Left hindlimb (tissue), 1 donor: ENCODE measurements at places on chromosomes 3 and 15.

- DNase-seq = no peak
These were observed 20.7 kb upstream of the SLC28A1 start for GRCh38 chr15:84863565-84864443.

DNA sequence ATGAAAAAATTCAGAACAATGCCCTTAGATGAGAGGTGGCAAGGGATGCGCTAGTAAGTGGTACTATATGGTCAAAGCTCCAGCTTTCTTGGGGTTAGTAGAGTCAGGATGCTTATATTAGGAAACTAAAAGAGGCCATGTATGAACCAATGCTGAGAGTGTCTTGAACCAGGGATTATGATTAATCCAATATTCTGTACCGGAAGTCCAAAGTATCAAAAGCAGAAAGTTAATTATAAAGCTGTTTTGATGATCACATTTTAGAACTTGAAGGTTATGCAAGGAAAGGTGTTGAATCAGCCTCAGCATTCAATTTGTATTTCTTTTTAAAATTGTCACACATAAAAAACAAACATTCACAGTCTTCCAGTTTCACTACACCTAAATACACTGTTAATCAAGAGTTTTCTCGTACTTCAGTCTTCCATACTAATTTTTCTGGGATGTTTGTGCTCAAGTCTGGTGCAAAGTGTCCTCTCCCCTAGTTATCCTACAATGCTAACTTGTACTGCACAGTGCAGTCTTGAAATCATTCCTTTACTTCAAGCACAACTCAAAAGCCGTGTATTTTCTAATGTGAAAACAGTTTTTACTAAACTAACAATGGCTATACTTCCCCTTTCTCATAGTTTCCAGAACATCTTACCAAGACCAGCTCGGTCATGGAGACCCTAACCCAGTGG lies 10.7 kb upstream of the FAH start:
- DNase-seq = no peak

DNA sequence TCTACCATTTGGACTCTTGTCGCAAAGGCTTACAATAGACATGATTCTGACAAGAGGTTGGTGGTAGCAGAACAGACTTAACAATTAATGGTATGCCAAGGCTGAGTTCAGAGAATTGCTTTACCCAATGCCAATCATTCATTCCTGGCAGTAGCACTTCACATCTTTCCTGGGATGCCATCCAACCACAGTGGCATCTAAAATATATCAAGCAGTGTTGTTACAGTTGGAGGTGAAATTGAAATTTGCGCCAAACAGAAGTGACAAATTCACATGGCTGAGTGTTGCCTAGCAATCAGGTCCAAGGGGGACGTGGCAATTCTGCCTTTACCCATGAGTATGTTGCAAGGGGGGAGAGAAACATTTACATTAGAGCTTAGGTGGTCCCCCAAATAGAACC lies 21.0 kb upstream of the DPH6 start:
- DNase-seq = no peak

GRCh38 chr3:46926871-46927717 lies 49.5 kb downstream of the CCDC12 start:
- peak; percentile 21 for DNase-seq

DNA sequence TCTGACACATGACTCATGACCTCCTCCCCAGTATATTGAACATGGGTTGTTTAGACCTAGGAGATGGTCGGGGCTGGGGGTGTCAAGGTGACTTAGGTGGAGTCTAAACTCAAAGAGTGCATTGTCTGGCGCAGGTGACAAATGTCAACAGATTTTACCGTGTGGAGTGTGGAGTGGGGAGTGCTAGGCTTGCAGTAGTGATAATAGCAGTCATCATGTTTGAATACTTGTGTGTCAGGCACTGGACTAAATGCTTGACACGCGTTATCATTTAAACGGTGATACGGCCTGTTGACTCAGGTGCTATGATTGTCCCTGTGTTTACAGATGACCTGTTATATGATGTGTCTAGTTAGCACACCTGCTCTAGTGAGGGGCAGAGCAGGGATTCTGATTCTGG lies 30.8 kb downstream of the MUC20 start:
- DNase-seq = no peak

DNA sequence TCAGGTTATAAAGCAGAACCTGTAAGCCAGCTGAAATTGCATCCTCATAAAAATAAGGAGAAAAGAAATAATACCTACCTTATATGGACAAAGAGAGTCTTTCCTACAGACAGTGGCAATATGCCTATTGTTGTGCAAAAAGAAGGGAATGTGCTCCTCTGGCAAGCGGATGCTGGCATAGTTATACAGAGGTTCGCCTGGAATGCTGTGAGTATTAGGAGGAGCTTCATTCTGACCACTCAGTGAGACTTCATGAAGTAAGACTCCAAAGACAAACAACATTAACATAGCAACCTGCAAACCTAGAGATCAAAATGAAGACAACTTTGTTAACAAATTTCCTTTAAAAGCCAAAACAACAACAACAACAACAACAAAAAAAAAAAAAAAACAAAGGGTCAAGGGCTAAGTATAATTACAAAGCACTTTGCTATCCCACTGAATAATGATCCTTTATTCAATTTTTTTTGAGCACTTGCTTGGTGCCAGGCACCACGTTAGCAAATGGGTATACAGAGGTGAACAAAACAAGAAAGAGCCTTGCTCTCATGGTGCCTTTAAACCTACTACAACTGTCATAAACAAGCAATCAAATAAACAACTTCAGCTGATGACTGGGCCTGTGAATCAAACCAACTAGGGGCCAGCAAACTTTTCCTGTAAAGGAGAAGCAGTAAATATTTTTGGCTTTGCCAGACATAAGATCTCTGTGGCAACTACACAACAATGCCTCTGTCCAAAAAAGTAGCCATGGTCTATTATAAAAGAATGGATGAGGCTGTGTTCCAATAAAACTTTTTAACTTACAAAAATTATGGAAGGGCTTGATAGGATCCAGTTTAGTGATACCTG lies 3.7 kb downstream of the EOGT start:
- DNase-seq = peak; percentile 55

GRCh38 chr15:56786966-56787365 lies 53.7 kb upstream of the ZNF280D start:
- no peak for DNase-seq
